ENCODE measurements at places on chromosomes 5 and 9.
A peak's percentile ranks its signal among the peaks of the same experiment; 100 is the strongest.

DNA sequence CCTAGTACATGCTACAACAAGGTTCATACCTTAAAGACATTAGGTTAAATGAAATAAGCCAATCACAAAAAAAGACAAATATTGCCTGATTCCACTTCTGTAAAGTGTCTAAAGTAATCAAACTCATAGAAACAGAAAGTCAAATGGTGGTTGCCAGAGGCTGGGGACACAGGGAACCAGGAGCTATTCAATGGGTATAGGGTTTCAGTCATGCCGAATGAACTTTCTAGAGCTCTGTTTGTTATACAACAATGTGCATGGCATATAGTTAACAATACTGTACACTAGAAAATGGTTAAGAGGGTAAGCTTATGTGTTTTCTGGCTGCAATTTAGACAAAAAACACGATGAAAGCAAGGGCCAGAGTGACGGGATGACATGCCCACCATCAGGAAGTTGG is 70.8 kb upstream of the EGFLAM start:
- no peak for DNase-seq

- no peak for DNase-seq
These were observed 26.2 kb downstream of the NIPAL4 start for GRCh38 chr5:157486221-157486681.

DNA sequence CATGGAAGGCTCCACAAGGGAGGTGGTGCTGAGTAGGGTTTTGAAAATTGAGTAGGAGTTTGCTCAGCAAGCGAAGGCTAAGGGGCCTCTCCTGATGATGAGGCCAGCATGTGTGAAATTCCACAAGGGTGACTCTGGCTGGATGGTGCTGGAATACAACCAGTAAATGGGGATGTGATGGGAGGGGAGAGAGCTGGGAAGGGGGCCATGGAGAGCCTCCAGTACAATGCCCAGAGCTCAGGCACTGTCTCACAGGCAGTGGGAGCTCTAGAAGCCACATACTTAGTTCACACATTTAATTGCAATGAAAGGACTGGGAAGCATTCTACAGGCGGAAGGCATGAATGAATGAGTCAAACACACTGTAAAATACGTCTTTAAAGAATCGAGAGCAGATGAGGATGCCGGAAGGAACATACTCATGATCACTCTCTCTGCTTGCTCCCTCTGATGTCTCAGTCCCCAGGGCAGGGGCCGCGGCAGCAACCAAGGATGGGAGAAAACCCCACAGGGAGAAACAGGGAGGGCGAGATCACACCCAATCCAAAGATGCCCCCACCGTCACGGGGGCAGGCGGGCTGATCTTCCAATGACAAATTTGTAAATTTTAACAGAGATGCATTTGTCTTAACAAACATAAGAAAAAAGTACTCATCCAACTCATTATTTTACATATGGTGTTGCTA is 261.0 kb downstream of the NSG2 start:
- no peak for DNase-seq

DNA sequence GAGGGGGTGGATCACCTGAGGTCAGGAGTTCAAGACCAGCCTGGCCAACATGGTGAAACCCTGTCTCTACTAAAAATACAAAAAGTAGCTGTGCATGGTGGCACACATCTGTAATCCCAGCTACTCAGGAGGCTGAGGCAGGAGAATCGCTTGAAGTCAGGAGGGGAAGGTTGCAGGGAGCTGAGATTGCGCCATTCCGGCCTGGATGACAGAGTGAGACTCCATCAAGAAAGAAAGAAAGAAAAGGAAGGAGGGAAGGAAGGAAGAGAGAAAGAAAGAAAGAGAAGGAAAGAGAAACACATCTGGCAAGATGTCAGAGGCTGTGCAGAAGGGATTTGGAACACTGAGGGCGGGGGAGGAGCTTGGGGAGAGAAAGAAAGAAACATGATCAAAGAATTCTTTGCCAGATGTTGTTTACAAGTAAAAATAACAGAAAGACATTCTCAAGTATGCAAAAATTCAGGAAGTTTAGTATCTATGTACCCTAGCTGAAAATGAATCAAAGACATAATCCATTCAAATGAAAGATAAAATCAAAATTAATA is 93.7 kb downstream of the AK8 start:
- DNase-seq, result no peak

DNA sequence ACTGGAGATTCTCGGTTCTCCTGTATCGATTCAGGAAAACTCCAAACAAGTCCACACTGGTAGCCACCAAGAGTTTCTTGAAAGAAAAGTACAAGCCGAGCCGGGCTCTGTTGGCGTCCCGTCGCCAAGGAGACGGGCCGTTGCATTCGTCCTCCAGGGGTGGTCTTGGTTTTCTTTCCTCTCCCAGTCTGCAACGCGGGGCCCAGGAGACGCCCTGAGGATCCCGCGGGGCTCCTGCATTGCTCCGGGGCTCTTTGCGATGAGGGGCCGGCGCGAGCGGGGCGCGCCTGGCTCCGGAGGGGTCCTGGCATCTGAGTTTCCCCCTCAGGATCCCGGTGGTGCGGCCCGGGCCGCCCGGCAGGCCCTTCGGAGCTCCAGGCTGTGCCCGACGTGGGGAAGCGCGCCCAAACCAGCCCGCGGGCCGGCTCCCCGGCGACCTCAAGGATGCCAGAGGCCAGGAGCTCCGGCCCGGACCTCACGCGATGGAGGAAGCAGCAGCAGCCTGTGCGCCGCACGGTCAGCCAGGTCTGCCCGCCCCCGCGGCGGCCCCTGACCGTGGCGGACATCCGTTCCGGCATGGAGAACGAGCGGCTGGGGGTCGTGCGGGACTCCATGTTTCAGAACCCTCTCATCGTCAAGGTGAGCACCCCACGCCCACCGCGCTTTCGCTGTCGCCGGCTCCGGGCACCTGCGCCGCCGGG is at the start of gene CFAP77:
Gene CFAP77 (plus strand): TSS at position 384 of the 701 bp plus-strand sequence. CDS start 61 bp downstream, at position 445.
- peak; percentile 16 for DNase-seq

GRCh38 chr5:2732850-2733249 is 18.6 kb downstream of the IRX2 start:
- DNase-seq, result no peak

- no peak for DNase-seq
These were observed 72.2 kb upstream of the SPTLC1 start for GRCh38 chr9:92187390-92187789.

Data from activated CD8-positive, alpha-beta memory T cell treated with anti-CD3 and anti-CD28 coated beads for 1 hour (primary cell).